Activated naive CD4-positive, alpha-beta T cell treated with anti-CD3 and anti-CD28 coated beads for 36 hours (primary cell): ENCODE measurements at places on chromosomes 13 and 19.

GRCh38 chr13:29125934-29126424 is 305.8 kb downstream of the MTUS2 start:
- peak; percentile 8 for DNase-seq

DNA sequence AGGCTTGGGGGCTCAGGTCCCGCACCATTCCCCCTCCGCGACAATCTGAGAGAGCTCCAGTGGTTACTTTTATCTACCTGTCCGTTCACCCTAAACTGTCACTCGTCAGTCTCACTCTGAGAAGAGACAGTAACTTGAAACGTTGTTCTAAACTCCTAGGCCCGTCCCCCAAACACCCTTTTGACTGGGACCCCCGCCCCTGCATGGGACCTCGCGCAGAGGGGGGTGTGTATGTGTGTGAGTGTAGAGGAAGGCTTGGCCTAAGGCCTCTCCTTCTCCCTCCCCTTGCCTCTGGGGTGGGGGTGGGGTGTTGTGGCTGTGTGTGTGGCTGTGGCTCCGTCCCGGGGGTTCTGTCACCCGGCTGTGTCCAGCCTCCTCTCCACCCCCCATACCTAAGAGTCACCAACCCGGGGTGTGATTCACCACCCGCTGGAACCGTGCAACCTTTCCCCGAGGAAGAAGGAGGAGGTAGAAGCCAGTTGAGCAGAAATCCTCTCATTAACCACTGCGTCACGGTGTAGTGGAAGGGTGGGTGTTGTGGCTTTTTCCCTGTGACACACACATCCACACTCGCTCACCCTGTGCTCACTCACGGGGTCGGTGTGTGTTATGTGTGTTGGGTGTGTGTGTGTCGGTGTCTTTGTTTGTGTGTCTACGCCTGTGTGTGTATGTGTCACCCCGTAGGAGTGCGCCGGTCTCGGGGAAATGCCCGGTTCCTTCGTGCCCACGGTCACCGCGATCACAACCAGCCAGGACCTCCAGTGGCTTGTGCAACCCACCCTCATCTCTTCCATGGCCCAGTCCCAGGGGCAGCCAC is 2.4 kb downstream of the FOSB start:
- no peak for DNase-seq

GRCh38 chr13:78030341-78030896 is 111.8 kb upstream of the EDNRB start:
- DNase-seq, result no peak

DNA sequence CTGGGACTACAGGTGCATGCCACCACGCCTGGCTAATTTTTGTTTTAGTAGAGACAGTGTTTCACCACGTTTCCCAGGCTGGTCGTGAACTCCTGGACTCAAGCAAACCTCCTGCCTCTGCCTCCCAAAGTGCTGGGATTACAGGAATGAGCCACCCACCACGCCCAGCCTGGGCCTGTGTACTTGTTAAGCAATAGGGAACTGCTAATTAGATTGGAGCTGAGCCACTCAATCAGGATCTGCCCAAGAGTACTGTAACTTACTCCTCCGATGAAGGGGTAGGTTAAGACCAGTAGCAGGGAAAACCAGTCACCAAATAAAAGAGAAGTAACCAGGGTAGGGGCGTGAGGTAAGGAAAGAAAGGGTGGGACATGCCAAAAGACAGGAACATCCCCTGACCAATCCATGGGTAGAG is 2.3 kb downstream of the DDX39A start:
- no peak for DNase-seq

DNA sequence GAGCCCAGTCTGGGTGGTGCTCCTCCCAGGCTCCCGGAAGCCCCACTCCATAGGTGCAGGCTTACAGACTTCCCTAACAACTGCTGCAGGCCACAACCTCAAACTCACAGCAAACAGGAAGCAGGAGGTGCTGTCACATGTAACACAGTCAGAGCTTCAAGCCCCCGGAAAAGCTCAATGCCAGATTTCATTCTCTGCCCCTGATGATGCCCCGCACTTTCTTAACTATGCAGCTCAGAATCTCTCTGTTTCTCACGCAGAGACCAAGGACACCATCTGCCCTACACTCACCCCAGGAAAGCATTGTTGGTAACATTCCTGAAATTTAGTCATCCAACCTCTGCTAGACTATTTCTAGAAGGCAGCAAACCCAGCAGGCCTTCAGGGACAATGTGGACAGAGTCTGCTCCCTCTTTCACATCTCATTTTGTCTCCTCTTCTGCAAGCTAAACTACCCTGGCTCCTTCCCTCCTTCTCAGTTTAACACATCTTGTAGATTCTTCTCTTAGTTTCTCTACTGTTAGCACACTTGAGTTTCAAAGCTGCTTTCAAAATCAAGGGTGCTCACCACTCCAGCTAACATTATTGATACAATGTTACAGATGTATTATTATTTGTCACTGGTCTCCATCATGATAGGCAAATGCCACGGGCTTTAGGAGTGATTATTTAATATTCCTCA is 162.5 kb downstream of the KCTD12 start:
- DNase-seq, result peak; percentile 25

- no peak for DNase-seq
These were observed 11.6 kb upstream of the CEACAM3 start for GRCh38 chr19:41784743-41785142.

DNA sequence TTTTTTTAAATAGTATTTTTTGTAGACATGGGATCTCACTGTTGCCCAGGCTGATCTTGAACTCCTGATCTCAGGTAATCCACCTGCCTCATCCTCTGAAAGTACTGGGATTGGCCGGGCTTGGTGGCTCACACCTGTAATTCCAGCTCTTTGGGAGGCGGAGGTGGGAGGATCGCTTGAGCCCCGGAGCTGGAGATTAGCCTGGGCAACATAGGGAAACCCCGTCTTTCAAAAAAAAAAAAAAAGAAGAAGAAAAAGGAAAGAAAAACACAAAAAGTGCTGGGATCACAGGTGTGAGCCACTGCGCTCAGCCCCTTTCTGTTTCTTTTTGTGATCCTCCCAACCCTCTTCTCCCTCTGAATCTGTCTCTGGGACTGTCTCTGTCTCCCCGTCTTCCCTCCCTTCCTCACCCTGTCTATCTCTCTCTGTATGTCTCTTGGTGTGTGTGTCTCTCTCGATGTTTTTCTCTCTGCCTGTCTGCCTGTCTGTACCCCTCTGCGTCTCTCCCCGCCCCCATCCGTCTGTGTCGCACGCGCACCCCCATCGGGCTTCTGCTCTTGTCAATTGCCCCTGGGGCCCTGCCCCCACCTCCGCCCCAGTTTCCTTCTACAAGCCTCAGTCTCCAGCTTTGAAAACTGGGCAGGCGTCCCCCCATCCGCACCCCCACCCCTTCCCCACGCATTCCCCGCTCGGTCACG is 540 bp upstream of the ZFP36 start:
- DNase-seq, result peak; percentile 90

- DNase-seq, result no peak
These were observed 110.0 kb upstream of the OBI1 start for GRCh38 chr13:78768950-78769349.

DNA sequence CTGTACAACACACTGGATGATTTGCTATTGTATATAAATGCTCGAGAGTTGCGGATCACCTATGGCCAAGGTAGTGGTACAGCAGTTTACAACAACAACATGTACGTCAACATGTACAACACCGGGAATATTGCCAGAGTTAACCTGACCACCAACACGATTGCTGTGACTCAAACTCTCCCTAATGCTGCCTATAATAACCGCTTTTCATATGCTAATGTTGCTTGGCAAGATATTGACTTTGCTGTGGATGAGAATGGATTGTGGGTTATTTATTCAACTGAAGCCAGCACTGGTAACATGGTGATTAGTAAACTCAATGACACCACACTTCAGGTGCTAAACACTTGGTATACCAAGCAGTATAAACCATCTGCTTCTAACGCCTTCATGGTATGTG is 21.5 kb downstream of the OLFM4 start:
- no peak for DNase-seq

DNA sequence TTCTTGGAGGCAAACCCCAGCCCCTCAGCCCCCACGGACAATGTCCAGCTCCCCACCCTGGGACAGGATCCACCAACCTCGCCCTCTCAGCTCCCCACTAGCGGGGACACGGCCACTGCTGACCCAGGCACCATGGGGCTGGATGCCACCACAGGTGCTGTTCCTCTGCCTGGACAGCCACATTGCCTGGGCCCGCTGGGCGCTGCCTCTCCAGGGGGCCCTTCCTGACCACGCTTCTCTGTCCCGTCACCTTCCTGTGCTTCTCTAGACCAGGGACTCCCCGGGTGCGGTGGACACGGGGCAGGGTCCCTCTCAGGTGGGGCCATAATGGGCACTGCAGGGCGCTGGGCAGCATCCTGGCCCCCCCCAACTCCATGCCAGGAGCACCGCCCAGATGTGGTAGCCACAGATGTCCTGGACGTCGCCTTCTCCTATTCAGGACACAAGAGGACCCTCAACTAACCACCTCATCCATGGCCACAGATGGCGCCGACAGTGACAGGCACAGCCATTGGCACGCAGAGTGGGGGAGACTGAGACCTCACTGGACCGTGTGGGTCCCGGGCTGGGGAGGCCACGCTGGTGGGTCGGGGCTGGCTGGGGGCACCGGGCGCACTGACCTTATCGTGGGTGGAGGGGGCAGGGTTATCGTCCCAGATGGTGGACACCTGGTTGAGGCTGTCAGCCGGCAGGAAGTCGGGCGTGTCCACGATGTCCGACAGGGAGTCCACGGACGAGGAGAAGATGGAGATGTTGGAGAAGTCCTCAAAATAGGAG is 23.4 kb downstream of the GPX4 start:
- DNase-seq, result no peak

- DNase-seq, result peak; percentile 44
These were observed 10.2 kb downstream of the C19orf12 start for GRCh38 chr19:29704562-29705558.

DNA sequence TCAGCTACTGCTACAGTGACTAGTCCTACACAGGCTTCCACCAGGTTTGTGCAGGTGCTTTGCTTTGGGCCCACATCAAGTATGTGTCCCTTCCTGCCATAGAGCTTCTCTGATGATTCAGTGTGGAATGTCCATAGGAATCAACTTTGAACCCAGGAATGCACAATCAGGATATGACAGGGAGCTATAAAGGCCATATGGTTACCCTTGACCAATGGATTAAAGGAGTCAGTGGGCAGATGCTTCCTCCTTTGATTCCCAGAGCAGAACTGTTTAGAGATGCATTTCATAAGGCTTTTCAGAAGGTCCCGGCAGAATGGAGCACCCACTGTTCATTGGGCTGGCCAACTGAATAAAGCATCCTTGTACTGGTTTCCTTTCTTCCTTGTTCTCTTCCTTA is 145.2 kb upstream of the WASF3 start:
- DNase-seq, result no peak

- no peak for DNase-seq
These were observed 6.3 kb downstream of the SH3GL1 start for GRCh38 chr19:4393947-4394590.

- peak; percentile 82 for DNase-seq
These were observed at the start of gene GEMIN7 for GRCh38 chr19:45079063-45079910. Gene GEMIN7, plus strand, starts transcription at chr19:45079260. Its CDS starts 10,855 bp downstream, at chr19:45090115.

DNA sequence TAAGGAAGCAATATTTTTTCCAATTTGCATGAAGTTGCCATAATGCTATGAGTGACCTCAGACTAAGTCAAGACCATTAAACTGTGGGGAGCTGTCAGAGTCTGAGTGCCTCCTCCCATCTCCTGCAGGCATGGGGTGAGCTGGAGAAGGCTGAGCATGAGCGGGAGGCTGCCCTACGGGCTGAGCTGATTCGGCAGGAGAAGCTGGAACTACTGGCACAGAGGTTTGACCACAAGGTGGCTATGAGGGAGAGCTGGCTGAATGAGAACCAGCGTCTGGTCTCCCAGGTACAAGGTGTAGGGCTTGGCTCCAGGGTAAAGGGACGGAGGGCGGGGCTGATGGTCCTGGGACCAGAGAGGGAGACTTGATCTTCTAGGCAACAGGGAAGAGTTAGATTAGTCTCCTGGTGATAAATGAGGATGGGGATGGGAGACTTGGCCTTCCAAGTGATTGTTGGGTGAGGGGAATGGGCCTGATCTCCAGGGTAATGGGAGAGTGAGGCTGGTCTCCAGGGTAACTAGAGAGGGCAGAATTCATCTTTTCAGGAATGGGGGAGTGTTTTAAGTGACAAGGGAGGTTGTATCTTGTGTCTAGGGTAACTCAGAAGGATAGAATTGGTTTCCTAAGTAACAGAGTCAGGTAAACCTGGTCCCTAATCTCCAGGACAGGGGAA is 36.0 kb downstream of the SPTBN4 start:
- no peak for DNase-seq

GRCh38 chr13:59960683-59961082 is 203.0 kb downstream of the DIAPH3 start:
- DNase-seq, result no peak

- DNase-seq, result no peak
These were observed 84.1 kb upstream of the FRY start for GRCh38 chr13:31947506-31947905.

DNA sequence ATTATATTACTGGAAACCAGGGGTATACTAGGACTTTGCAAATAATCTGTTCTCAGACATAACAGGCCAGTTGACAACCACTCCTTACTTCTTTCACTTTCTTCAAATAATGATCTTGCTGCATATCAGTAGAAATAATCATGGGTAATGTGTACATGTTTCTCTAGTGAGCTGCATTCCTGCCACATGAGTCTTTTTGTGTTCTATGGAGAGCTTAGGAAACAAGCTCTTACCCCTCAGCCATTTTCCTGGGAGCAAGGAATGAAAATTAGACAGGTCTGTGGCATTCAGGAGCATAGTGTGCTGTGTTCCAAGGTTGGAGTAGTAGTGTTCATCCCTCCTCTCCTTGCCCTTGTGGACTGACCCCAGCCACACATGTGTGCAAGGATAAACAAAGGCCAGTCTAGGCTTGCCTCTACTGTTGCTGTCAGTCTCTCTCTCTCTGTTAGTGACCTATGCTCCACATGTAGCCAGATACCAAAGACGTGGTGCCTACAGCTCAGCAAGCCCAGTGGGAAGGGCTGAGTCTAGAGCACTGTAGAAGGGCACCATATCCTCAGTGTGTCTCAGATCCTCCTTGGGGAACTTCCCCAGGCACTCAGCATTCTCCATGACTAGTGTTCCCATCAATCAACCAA is 11.5 kb upstream of the OXGR1 start:
- no peak for DNase-seq

- no peak for DNase-seq
These were observed 72.1 kb downstream of the ZNF536 start for GRCh38 chr19:30444253-30444671.

- no peak for DNase-seq
These were observed 13.9 kb downstream of the FCHO1 start for GRCh38 chr19:17765069-17765618.

- no peak for DNase-seq
These were observed 4.2 kb downstream of the PDE4C start for GRCh38 chr19:18221815-18222725.

DNA sequence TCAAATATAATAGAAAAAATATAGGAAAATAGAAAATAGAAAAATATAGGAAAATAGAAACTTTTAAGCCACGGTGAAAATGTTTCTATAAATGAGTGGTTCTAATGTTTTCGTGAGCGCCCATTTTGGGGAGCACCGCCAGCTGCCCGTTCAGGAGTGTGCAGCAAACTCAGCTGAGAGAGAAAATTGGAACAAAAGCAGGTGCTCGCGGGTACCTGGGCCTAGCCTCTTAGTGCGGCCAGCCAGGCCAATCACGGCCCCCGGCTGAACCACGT is 204 bp upstream of the PDX1 start:
- DNase-seq, result no peak
